RKO (cell line): ENCODE measurements at places on chromosomes 1 and 21.

- peak; percentile 98 for DNase-seq
Observed at GRCh38 chr1:112544011-112544688, 35.4 kb downstream of the WNT2B start.

DNA sequence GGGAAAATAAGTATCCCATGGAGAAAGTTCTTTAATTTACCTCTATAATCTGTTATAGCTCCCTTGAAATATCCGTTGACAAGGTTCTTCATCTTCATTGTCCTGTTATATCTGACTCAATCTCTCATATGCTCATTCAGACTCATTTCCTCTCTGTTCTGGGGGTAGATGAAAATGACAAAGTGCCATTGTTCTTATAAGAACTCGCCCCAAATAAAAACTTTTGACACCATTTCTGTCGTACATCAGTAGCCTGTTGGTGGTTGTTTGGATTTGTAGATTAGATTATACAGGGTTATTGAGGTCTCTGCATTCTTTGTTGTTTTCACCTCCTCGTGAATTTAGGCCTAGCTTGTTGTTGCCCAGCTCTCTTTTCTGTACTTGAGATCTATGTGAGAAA lies 55.2 kb upstream of the IPO9 start:
- no peak for DNase-seq

DNA sequence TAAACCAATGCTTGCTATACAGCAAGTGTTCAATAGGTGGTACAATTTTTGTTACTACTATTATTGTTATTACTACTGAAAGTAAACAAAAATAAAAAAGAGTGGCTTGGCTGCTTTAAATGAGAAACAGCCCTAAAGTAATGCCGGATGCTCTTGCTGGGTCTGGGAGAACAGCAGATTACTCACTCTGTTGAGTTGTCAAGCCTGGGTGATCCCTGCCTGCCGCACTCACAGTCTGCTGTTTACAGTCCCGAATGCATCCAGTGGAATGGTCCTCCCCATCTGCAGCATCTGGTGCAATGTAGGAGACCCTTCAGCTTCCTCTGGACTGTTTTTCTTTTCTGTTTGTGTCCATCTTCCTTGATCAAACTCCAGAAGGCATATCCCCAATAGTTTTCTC lies 102.7 kb upstream of the IVNS1ABP start:
- no peak for DNase-seq

- DNase-seq: no peak
Observed at GRCh38 chr1:113094506-113094905, 21.5 kb downstream of the LRIG2 start.

- DNase-seq: no peak
Observed at GRCh38 chr1:192175971-192176370, 17.7 kb downstream of the RGS18 start.

DNA sequence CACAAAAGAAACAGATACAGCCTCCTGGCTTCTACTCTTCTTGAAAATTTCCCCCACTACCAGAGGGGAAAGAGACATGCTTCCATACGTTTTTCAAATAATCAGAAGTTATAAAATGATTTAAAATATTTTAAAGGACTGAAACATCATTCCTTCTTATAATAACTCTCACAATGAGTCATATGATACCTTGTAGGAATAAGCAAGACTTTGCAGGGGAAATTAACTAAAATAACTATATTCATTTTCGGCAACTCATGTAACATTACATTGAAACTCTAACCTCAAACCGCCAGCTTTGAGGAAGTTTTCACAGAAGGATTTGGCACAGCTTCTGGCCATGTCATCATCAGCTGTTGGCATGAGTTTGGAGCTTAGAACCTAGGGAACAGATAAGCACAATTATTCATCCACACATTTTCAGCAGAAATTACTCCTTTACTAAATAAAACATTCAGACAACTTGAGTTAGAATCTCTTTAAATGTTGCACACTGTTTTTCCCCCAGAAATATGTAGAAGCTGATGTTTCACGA lies 85.9 kb downstream of the USP24 start:
- DNase-seq: no peak

DNA sequence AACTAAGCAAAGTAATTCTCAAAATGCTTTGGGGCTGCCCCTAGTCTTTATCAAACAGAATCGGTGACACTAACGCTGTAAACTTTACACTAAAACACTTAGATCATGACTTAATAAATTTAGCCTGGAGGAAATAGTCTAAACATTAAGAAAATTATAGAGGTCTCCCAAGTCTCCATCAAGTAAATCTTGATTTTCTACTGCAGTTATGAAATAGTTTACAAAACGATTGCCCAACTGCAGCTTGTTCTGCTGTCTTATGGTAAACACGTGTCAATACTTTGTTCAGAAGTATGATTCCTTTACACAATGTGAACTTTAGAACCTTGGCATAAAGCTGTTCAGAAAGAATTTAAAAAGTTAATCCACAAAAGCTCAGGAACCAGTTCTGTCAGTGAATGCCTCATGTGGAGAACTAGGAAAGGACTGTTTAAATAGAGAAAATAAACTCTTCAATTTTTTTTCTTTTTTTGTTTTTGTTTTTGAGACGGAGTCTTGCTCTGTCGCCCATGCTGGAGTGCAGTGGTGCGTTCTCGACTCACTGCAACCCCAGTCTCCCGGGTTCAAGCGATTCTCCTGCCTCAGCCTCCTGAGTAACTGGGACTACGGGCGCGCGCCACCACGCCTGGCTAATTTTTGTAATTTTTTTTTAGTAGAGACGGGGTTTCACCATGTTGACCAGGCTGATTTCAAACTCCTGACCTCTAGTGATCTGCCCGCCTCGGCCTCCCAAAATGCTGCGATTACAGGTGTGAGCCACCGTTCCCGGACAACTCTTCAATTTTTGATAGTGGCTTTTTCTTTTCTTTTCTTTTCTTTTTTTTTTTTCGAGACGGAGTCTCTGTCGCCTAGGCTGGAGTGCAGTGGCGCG lies 1.6 kb downstream of the DDI2 start:
- DNase-seq: peak; percentile 39

- DNase-seq: no peak
Observed at GRCh38 chr21:14690886-14691285, 144.8 kb upstream of the SAMSN1 start.
